ENCODE measurements at places on chromosomes 12 and 14.

GRCh38 chr12:47449797-47450196 is 256.0 kb downstream of the RPAP3 start:
- DNase-seq, result no peak

- DNase-seq, result no peak
Observed at GRCh38 chr12:2225696-2226095, 172.9 kb downstream of the CACNA1C start.

GRCh38 chr14:65054471-65055085 is 47.7 kb downstream of the MAX start:
- no peak for DNase-seq

DNA sequence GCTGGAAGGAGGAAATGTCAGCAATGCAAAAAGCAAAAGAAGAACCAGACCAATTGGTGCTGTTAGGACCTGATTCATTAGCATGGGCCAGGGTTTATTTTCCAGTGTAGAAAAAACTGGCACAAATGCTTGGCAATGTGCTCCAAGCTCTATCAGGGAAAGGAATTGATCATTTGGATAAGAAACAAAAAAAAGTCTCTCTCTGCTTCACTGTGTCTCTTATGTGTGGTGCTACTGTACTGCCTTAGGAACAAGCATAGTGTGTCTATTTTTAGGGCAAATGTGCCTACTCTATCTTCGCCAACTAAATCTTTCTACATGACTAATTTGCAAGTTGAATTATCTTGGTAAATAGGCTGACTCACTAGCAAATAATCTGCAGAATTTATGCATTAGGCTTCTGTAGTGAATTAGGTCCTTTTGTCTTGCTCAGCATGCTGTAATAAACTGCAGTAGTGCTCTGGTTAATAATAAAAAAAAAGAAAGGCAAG is 236.7 kb downstream of the MDGA2 start:
- no peak for DNase-seq

- no peak for DNase-seq
Observed at GRCh38 chr12:103169-103981, 36.8 kb downstream of the IQSEC3 start.

DNA sequence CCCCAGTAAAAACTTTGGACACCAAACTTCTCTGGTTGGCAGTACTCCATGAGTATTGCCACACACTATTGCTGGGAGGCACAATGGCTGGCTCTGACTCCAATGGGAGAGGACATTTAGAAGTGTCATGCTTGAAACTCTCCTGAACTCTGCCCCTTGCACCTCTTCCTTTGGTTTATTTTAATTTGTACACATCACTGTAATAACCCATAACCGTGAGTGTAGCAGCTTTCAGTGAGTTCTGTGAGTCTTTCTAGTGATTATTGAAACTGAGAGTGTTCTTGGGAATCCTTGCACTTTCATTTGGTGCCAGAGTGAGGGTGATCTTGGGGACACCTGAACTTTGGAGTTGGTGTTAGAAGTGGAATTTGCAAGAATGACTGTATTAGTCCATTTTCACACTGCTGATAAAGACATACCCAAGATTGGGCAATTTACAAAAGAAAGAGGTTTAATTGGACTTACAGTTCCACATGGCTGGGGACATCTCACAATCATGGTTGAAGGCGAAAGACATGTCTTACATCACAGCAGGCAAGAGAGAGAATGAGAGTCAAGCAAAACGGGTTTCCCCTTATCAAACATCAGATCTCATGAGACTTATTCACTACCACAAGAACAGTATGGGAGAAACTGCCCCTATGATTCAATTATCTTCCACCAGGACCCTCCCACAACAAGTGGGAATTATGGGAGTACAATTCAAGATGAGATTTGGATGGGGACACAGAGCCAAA is 41.3 kb upstream of the CEP83 start:
- no peak for DNase-seq

GRCh38 chr12:112191840-112192321 is 66.5 kb downstream of the TRAFD1 start:
- DNase-seq, result no peak

- no peak for DNase-seq
Observed at GRCh38 chr14:75995372-75996041, 9.9 kb downstream of the IFT43 start.

- no peak for DNase-seq
Observed at GRCh38 chr14:87079416-87079815, 913.6 kb downstream of the GALC start.

- no peak for DNase-seq
Observed at GRCh38 chr12:132574271-132574996, 35.9 kb downstream of the LRCOL1 start.

DNA sequence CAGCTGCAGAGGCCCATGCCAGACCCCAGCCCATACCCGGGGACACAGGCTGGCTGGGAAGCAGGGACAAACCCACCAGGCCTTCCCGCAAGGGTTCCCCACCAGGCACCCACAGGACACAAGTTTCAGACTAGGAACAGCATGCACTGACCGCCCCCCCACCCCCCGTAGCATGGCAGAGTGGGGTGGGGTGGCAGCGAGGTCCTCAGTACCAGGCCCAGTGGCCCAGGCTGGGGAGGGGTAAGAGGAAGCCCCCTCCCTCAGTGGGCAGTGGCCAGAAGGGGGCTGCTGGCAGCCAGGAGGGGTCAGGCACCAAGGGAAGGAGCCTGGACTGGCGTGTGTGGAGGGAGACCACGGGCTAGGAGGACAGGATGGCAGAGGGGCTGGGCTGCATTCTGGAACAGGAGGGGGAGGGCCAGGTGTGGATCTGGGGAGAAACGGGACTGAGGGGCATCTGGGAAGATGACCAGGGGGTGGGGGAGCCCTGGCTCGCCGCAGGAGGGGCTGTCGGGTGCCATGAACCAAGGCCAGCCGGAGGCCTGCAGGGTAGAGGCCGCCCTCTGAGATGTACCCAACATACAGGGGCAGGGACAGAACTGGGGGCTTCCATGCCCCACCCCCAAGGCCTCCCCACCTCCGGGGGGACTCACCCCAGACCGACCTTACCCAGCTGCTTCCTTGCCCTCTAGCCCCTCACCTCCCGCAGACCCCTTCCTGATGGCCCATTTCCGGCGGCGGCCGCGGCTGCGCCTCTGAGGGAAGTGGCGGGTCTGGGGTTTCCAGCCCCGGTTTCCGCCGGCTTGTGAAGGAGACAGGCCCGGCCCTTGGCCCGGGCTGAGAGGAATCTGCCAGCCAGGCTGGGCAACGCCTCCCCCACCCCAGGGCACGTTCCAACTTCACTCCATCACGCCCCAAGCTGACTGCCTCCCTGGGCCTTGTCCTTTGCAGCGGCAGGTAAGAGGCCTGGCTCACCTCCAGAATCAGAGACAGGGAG is 5.6 kb upstream of the JAG2 start:
- no peak for DNase-seq

GRCh38 chr14:51783765-51784164 is 76.6 kb upstream of the GNG2 start:
- no peak for DNase-seq

GRCh38 chr12:102526656-102527055 is 46.3 kb upstream of the IGF1 start:
- DNase-seq, result no peak

DNA sequence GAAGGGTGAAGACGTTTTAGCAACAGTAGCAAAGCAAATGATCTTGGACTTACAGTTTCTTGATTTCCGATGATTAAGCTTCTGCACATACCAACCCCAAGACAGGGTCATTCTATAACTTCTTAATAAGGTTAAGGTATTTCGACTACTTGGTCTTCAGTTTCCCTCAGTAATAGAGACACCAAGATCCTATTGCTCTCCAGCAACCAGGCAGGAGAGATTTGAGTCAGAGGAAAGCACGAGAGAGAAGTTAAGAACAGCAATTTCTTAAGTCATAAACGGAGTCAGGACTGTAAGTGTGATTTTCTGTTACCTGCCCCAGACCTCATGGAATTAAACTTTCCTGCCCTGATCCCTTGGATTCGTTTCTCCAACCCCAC is 215.6 kb downstream of the TTC8 start:
- no peak for DNase-seq

GRCh38 chr12:97358361-97358760 is 104.2 kb upstream of the RMST start:
- DNase-seq, result no peak

- no peak for DNase-seq
Observed at GRCh38 chr12:120696626-120697025, 9.7 kb downstream of the MLEC start.

- peak; percentile 2 for DNase-seq
Observed at GRCh38 chr14:88791629-88792472, 902 bp downstream of the EML5 start.

GRCh38 chr12:68304626-68305025 is 27.5 kb downstream of the MDM1 start:
- DNase-seq, result no peak

GRCh38 chr12:24759155-24759554 is 189.7 kb downstream of the BCAT1 start:
- DNase-seq, result no peak

GRCh38 chr12:110498984-110499706 is 2.8 kb downstream of the VPS29 start:
- no peak for DNase-seq

All from stimulated activated CD8-positive, alpha-beta memory T cell treated with anti-CD3 and anti-CD28 coated beads, Interleukin-15, amount 100 ng/mL, for 48 hours (primary cell).